Activated naive CD4-positive, alpha-beta T cell (primary cell): ENCODE measurements at places on chromosomes 7 and 10.

- DNase-seq = no peak
These were observed 17.3 kb downstream of the DGKI start for GRCh38 chr7:137829337-137829992.

GRCh38 chr7:28808796-28809533, 149.2 kb downstream of the TRIL start:
- no peak for DNase-seq

DNA sequence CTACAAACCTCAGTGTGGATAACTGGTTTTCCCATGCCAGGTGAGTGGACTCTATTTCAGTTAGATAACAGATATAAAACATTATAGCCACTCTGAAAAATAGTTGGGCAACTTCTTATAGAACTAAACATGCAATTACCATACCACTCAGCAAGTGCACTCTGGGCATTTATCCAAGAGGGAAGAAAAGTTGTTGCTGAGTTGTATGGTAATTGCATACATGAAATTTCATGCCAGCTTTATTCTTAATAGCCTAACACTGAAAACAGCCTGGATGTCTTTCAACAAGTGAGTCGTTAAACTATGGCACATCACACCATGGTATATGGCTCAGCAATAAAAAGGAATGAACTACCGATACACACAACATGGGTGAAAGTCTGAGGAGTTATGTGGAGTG, 10.6 kb upstream of the UPP1 start:
- DNase-seq = no peak

- DNase-seq = no peak
These were observed 348.6 kb downstream of the ANKRD7 start for GRCh38 chr7:118573085-118573484.

- DNase-seq = no peak
These were observed 30.4 kb downstream of the GPRIN2 start for GRCh38 chr10:46525824-46526681.

DNA sequence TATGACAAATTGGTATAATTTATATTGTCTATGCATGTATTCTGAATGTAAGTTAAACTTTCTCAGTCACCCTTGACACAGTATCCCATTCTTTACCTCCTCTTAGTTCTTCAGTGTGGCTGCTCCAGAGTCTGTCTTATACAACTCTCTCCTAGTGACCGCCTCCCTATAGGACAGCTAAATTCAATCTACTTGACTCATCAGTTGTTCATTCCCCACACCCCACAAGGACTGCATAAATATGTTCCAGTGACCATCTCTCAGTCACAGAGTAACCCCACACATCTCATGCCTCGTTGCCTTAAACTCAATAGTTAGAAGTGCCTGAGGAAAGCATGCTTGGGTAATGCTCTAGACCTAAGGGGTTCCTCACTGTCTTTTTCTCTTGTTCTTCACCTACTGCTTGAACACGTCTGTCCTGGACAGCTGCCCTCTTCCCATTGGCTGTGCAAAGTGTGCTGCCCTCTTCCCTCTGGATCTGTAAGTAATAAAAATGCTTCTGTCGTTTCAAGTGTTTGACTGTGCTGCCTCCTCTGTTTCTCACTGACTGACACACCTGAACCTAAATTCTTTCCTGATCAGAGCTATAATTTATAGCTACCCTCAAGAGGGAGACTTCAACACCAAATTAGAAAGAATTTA, 494.6 kb upstream of the GRM3 start:
- DNase-seq = no peak

GRCh38 chr10:17115683-17116082, 13.9 kb downstream of the CUBN start:
- DNase-seq = no peak

- no peak for DNase-seq
These were observed 131.3 kb downstream of the UBE2H start for GRCh38 chr7:129821476-129821875.

DNA sequence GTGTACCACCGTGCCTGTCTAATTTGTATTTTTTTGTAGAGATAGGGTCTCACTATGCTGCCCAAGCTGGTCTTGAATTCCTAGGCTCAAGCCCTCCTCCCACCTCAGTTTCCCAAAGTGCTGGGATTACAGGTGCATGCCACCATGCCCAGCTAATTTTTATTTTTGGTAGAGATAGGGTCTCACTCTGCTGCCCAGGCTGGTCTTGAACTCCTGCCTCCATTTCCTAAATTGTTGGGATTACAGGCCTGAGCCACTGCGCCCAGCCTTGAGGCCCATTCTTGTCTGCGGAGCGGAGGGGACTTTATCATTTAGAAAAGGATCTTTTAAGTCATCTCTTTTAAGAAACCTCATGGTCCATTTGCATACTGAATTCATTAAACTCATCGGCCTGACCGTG, 221.4 kb upstream of the SH2B2 start:
- DNase-seq = no peak
